Suppressor macrophage (primary cell): ENCODE measurements at places on chromosomes 6 and 20.

- no peak for DNase-seq
Observed at GRCh38 chr6:3532296-3532916, 75.6 kb upstream of the SLC22A23 start.

- DNase-seq: no peak
Observed at GRCh38 chr20:42747765-42748411, 441.8 kb downstream of the PTPRT start.

- DNase-seq: no peak
Observed at GRCh38 chr6:158284876-158285655, 27.2 kb upstream of the TULP4 start.

DNA sequence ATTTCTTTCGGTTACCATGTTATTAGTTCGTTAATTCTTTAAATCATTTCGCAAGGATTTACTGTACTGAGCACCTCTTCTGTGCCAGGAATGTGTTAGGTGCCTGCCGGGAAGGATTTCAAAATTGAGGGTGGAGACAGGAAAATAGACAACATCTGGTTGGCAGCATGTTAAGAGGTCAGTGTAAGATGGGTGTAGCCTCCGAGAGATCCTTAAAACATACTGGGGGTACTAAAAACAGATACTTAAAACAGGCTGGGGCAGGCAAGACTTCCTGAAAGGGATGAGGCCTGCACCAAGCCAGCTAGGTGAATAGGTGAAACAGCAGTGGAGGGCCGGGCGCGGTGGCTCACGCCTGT lies 178.0 kb upstream of the SGK1 start:
- no peak for DNase-seq

DNA sequence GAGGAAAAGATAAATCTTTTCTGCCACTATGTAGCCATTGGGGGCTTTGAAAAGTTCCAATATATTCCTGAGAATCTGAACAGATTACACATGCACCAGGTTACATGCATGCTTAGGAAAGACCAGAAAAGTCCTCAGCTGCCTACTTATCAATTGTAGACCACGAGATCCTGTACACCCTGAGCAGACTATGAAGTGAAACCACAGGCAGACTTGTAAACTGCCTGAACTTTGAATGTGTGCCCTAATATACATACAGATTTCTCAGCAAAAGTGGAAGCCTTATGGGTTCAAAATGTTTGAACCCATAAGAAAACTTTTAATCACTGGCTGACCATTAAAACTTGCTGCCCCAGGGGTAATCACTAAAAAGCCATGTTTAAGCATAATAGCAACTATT lies 273.5 kb upstream of the RUNX2 start:
- DNase-seq: no peak

- DNase-seq: no peak
Observed at GRCh38 chr20:43653966-43654365, 12.9 kb upstream of the MYBL2 start.

DNA sequence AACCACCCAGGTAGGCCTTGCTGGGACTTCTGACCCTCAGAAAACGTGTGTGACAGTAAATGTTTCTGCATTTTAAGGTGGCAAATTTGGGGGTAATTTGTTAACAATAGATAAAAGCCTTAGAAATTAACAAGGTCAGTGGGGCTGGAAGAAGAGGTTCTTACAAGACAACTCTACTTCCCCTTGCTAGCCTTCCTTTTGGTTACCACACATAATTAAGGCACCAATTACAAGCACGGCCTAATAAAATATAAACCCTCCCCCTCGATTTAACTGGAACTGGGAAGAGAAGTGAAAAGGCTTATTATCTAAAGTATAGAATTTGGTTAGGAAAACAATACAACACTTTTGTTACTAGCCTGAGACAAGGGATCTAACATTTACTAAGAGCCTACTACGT lies 38.8 kb downstream of the ELOVL5 start:
- DNase-seq: no peak

GRCh38 chr6:168071620-168072019 lies 7.4 kb downstream of the FRMD1 start:
- DNase-seq: no peak

DNA sequence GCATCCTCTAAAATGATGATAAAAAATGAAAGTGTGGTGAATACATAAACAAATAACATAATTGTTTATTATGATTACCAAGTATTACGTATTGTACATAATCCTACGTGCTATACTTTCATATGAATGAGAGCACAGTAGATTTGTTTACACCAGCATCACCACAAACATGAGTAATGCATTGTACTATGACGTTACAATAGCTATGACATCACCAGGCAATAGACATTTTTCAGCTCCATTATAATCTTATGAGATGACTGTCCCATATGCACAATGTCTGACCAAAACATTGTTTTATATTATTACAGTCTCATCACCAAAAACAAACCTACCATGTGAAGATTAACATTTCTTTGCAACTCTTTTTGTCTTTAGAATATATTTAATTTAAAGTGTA lies 225.7 kb upstream of the TENT5A start:
- no peak for DNase-seq

DNA sequence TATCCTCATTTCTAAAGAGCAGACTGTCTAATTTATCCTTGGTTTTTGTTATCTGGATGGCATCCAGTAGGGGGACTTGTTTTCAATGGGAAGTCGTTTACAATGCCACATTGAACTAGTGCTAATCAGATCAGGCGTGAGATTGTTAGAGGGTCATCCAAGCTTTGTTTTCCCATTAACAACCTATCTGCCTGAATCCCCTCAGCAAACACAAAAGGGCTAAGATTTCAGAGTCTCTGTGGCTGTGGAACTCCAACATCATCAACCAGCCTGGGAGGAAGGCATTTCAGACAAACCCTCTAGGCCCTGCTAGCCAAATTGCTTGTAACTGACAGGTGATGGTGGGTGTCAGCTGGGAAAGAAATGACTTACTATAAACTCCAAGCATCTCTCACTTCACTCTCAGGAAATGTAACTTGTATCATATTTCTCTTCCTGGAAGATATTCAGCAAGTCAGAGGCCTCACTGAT lies 47.7 kb downstream of the COL19A1 start:
- DNase-seq: no peak

DNA sequence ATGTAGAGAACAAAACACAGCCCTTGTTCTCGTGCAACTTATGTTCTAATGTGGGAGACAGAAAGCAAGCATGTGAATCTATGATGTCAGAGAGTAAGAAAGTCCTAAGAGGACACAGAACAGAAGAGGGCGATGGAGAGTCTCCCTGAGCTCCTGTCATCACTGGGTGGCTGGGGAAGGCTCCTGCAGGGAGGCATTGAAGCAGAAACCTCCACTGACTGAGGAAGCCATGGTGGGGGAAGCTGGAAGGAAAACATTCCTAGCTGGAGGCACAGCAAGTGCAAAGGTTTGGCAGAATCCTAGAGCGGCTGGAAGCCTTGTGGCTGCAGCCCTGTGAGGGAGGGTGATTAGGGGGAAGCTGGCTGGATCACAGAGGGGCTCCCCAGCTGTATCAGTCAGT lies 248.0 kb downstream of the CDH26 start:
- peak; percentile 41 for DNase-seq

DNA sequence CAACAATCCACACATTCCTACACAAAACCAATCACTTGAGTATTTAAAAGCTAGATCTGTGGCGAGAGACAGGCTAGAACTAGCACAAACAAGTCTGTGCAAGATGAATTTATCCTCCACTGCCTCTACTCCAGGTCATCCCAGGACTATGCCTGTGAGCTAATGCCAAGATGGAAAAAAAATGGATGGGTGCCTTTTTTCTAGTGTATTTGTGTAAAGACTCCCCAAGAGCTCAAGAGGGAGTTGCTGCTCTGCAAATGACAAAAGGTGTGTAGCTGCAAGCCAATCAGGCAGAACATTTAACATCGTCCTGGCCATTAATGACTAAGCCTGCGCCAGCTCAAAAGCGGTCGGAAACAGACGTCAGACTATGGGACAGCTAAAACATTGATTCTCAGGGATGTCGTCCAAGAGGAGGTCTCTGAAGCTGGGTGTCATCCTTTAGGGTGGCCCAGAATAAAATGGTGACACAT lies 21.9 kb downstream of the ATXN1 start:
- DNase-seq: no peak

DNA sequence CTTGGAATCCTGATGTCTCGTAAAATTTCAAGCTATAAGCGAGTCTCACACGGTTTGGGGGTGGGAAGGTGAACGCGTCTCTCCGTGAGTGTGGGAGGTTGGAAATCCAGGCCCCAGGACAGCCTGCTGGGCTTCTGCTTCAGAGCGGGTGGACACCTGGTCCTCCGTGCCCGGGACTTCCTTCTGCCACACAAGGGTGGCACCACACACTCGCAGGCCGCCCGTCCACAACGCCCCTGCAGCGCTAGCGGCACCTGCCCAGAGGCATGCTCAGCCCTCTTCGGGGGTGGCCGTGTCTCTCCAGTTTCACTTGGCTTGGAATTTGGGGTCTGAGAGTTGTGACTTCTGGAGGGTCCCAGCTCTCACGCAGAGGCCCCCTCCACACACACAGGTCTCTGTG lies 151.9 kb downstream of the PHACTR3 start:
- DNase-seq: no peak

DNA sequence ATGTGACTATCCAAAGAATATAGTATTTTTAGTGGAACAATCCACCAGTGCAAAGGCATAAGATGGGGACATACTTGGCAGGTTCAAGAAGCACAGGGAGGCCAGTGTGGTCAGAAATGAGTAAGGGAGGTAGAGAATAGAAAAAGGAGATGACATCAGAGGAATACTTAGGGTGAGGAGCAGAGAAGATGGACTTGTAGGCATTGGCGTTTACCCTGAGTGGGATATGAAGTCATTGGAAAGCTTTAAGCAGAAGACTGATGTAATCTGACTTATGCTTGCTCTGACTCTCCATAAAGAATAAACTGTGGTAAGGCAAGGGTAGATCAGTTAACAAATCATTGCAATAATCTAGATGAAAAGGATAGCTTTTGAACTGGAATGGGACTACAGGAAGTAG lies 228.7 kb downstream of the GJA1 start:
- DNase-seq: no peak

- DNase-seq: no peak
Observed at GRCh38 chr6:20433929-20434328, 32.2 kb downstream of the E2F3 start.

DNA sequence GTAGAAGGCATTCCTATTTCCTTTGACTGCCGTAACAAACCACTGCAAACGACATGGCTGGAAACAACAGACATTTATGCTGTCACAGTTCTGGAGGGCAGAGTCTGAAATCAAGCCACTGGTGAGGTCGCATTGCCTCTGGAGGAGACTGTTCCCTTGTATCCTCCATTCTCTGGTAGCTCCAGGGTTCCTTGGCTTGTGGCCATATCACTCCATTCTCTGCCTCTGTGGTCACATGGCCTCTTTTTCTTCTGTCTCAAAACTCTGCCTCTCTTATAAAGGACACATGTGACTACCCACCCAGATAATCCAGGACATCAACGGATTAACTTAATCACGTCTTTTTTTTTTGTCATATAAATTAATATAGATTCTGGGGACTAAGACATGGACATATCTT lies 84.4 kb downstream of the LYRM2 start:
- DNase-seq: no peak

- DNase-seq: no peak
Observed at GRCh38 chr6:144690666-144691065, 405.5 kb downstream of the UTRN start.

GRCh38 chr6:124825564-124825963 lies 136.7 kb upstream of the RNF217 start:
- DNase-seq: no peak

GRCh38 chr20:10111959-10112250 lies 77.1 kb downstream of the ANKEF1 start:
- DNase-seq: no peak

GRCh38 chr6:158752613-158753012 lies 66.6 kb downstream of the EZR start:
- DNase-seq: no peak

GRCh38 chr6:136962661-136963060 lies 40.6 kb downstream of the SLC35D3 start:
- no peak for DNase-seq

- DNase-seq: no peak
Observed at GRCh38 chr6:97207383-97207782, 75.6 kb downstream of the MMS22L start.

GRCh38 chr6:152697634-152698033 lies at the start of gene MYCT1:
Gene MYCT1, plus strand, starts transcription at chr6:152697897. Its CDS starts 6 bp downstream, at chr6:152697903.
- no peak for DNase-seq

- DNase-seq: peak; percentile 62
Observed at GRCh38 chr6:147285087-147285855, 81.1 kb downstream of the STXBP5 start.

GRCh38 chr6:73461537-73462350 lies at the start of gene MTO1:
Gene MTO1, plus strand, starts transcription at chr6:73461737. Its CDS starts 118 bp downstream, at chr6:73461855.
- peak; percentile 97 for DNase-seq
